Adipocyte (in vitro differentiated cells): ENCODE measurements at places on chromosomes 2 and 18.
A peak's percentile ranks its signal among the peaks of the same experiment; 100 is the strongest.

DNA sequence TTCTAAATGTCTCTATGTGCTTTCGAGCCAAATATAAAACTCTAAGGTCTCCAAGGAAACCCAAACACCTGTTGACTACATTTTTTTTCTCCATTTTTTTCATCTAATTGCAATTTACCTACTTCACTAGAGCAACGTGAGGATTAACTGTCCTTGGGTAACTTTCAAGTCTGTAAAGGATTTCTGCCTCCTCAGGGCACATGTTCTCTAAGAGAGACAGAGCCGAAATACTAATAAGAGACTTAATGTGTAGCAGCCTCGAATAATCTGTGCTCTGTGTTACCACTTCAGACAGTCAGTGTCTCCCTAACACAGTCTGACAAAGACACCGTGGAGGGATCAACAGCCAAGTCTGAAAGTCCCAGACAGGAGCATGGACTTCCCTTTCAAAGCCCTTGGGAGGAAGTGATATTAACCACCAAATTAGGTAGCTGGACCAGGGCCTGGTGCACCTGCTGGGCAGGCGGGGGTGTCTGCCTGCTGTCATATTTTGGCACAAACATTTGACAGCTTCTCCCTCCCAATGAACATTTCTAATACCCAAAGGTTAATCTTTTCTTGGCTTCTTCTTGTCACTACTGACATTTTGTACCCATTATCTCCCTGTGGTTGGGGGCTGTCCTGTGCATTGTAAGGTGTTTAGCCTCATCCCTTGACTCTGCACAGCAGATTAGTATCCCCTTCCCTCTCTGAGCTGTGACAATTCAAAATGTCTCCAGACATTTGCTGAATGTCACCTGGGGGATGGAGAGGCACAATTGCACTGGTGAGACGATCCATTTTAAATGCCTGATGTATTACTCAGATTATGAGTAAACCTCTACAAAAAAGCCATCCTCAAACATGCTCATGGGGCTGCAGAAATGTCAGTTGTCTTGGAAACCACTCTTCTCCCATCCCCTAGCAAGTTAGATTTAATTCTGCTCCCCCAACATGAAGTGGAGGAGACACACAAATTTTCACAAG lies 45.7 kb upstream of the LYPD1 start:
- no peak for DNase-seq

DNA sequence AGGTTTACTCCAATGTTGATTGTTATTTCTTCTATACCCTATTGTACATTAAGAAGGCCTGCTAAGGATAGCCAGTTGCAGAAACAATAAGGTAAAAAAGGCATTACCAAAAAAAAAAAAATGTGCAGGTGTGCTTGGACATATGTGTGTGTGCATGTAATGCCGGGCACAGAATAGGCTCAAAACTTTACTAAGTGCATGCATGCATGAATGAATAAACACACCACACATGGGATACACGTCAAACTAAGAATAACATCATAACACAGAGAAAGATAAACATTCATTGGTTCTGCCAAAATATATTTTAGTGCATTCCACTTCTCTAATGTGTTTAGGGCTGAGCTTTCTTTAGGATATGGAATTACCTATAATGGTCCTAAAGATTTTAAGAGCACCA lies 298.2 kb downstream of the TCF4 start:
- no peak for DNase-seq

GRCh38 chr2:45874344-45874743 lies 222.9 kb downstream of the PRKCE start:
- DNase-seq = no peak

GRCh38 chr18:74228312-74228711 lies 63.5 kb downstream of the CYB5A start:
- DNase-seq = no peak

- no peak for DNase-seq
These were observed 73.1 kb upstream of the KCNE4 start for GRCh38 chr2:222978850-222979249.

GRCh38 chr2:205701509-205701908 lies 19.2 kb downstream of the NRP2 start:
- peak; percentile 44 for DNase-seq

DNA sequence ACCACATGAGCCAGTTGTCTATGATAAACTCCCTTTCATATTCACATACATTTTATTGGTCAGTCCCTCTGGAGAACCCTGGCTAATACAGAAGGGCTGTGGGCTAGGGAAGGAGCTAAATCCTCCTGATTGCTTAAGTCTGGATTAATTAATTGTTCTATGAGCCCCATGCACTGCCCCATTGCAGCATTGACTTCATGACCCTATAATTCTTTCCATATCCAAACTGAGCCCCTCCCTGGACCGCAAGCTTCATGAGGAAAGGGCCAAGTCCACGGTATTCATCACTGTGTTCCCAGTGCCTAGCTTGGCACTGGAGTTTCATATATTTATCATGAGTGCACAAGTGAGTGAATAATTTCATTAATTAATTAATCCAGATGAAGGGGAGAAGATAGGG lies 124.0 kb downstream of the MBD2 start:
- no peak for DNase-seq

DNA sequence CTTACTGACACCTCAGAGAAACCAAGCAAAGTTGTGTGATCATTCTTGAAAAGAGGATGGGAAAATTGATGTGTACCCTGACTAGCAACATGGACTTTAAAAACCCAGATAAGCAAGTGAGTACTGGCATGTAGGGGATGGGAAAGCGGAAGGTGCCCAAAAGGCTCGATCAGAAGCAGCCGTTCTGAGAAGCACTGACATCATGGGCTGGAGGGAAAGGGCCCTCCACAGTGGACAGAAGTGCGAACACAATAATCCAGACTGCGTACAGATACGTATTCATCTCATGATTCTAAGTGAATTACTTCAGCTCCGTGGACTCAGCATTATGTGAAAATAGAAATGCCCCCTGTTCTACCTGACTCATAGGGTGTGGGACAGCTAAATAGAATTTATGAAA lies 42.2 kb downstream of the CDH2 start:
- DNase-seq = no peak

DNA sequence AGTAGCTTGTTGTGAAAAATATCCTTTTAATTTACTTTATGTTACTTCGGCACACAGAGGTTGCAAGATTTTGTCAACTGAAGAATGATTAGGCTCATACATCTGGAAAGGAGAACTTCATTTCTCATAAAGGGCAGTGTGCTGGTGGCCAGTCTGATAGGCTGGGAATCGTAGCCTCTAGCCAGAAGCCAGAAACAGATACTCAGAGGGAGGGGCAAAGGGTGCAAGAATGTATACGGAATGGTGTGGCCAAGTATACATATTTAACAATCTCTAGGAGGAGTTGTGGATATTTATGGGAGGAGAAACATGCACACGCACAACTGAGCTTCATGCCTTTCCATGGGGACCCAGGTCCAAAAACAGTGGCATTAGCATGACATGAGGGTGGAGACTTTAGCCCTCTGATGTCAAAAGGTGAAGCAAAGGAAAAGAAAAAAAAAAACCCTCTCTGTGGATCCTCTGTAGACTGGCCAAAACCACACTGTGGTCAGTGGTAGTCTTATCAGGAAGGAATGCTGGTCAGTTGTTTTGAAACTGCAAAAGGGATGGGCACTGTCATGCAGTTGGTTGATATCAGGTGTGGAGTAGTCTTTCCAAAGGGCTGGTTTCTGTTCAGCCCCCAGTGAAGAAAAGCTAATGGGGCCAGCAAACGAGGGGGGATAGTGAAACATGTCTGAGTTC lies 34.9 kb upstream of the APCDD1 start:
- peak; percentile 42 for DNase-seq

- DNase-seq = no peak
These were observed 44.7 kb downstream of the PID1 start for GRCh38 chr2:229226382-229226781.

- no peak for DNase-seq
These were observed 161.2 kb downstream of the MSH2 start for GRCh38 chr2:47564129-47564528.

DNA sequence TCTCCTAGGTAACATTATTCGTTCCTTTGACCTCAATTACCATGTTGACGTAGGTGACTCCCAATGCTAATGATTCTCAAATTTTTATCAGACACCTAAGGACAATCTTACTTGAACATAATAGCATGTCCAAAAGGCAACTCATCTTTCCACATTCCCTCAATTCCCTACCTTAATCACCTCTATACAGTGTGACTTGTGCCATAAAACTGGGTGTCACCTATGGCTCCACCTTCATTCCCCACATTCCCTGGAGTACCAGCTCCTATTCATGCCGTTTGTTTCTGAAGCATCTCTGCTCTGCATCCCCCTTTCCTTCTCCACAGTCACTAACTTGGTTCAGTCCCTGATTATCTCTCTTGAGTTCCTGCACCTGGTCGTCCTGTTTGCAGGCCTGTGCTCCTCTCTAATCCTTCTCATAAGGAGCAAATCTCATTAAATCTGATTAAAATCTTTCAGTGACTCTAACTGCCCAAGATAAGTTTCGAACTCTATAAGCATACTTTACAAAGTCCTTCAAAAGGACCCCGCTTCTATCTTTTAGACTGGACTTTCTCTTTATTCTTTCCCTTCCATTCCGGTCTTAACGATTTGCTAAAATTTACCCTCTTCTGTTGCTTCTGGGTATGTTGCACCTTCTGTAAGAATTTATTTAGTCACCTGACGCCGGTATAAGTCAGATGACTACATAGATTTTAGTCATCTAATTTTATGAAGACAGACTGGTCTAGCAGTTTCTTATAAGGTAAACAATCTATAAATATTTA lies 128.7 kb downstream of the OSBPL1A start:
- DNase-seq = no peak

- DNase-seq = peak; percentile 29
These were observed 19.4 kb downstream of the CDH20 start for GRCh38 chr18:61352611-61353010.

DNA sequence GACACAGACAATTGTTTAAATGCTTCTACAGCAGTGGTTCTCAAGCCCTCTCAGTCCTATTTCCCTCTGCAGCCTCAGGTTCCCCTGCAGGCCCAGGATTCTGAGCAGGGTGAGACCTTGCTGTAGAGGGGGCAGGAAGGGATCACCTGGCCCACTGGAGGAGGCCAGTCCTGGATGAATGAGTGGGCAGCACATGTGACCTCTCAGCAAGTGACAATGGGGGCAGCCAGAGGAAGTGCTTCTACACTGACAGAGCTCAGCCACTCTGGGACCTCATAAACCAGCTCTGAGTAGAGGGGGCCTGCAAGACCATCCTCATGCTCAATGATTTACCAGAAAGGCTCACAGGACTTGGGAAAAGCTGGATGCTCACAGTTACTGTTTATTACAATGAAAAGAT lies 63.2 kb downstream of the ASB1 start:
- no peak for DNase-seq

DNA sequence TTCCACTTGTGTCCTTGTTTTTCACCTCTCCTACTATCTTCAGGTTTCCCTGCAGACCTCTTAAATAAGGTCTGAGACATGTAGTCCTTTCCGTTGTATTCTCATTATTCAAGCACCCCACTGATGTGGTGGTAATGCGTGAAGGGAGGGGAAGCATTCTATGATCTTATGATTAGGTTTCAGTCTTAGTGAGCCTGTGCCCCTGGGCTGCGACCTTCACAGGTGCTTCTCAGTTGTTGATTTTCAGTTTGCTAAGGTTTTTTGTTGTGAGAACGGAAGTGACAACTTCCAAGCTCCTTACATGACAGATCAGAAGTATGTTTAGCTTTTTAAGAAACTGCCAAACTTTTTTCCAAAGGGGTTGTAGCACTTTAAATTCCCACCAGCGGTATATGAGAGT lies 41.3 kb downstream of the VPS54 start:
- DNase-seq = no peak

GRCh38 chr2:18473241-18474181 lies 86.9 kb downstream of the RDH14 start:
- DNase-seq = peak; percentile 78

- DNase-seq = peak; percentile 88
These were observed 7.0 kb upstream of the CLIP4 start for GRCh38 chr2:29108225-29108624.

DNA sequence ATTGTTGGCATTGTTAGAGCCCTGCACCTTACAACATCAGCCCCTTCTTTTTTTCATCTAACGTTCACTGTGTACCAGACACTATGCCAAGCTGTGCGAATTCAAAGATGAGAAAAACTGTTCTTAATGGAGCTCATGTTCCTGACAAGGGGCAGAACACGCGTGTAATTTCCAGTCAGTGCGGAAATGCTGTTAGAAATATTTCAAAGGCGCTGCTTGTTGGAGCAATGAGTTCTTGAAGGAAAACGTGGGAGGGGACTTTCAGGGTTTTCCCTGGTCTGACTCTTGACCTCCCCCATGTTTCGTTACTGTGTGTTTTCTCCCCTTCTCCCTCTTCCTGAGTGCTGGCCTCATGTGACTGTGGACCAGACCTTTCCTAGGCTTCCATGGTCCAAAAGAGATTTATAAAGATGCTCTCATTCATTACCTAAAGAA lies 1.5 kb downstream of the MTHFD2 start:
- peak; percentile 60 for DNase-seq

GRCh38 chr18:29664278-29665036 lies 1378.1 kb downstream of the DSC3 start:
- no peak for DNase-seq

- DNase-seq = no peak
These were observed 122.4 kb upstream of the ZNF236 start for GRCh38 chr18:76699923-76700322.

GRCh38 chr2:176997074-176997791 lies 215.4 kb upstream of the HNRNPA3 start:
- peak; percentile 20 for DNase-seq

GRCh38 chr2:179951680-179952079 lies 55.4 kb downstream of the CWC22 start:
- DNase-seq = no peak

DNA sequence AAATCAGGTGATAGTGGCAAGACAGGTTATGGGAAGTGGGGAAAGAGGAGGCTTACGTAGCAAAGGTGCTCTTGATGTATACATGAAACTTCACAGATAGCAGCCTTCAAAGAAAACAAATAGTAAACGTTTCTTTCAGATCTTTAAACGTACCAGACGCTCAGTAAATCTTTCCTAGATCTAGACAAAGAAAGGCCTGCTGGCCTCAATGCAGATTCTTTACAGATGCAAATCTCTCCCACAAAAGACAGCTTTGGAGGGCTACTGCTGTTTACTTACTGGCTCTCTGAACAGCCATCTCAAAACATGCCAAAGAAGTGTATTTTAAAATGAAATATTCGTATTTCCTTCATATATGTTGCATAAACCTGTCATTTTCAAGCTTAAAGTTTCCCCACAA lies 1279.9 kb upstream of the NRXN1 start:
- no peak for DNase-seq

- no peak for DNase-seq
These were observed 231.1 kb upstream of the ZNF804A start for GRCh38 chr2:184367211-184367610.

- no peak for DNase-seq
These were observed 53.7 kb upstream of the ZNF396 start for GRCh38 chr18:35430721-35431373.

DNA sequence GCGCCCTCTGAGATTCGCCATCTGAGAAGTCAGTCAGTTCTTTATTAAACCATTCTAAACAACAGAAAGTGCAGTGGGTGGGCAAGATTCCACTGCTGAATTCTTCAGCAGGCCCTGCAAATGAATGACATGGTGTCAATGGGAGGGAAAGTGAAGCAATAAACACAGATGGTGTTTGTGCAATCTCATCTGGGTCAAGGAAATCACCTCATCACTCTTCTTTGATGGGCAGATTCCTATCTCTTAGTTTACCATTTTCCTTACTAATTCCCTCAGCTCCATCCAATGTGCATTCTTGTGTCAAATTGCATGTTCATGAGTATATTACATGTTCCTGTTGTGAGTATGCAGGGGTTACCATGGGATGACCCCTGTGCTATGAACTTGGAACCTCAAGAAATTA lies 100.7 kb upstream of the CYP1B1 start:
- DNase-seq = peak; percentile 53

- no peak for DNase-seq
These were observed 340.1 kb upstream of the GYPC start for GRCh38 chr2:126315828-126316227.

GRCh38 chr2:82055846-82056245 lies 1751.3 kb upstream of the LRRTM1 start:
- DNase-seq = no peak
